ENCODE measurements at places on chromosomes 7 and 10.

DNA sequence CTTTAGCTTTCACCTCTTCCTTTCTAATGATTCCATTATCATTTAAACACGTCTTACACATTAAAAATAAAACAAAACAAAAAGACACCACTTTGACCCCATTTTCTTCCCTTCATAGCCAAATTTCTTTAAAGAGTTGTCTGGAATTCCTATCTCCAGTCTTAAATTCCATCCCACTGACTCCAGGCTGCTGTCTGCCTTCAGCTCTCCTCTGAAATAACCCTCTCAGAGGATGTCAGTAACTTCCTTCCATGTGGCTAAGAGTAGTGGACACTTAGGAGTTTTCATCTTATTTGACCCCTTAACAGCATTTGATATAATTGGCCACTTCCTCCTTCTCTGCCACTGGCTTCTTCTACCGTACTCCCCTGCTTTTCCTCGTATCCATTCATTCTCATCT lies 69.6 kb upstream of the MKX start:
- no peak for DNase-seq

DNA sequence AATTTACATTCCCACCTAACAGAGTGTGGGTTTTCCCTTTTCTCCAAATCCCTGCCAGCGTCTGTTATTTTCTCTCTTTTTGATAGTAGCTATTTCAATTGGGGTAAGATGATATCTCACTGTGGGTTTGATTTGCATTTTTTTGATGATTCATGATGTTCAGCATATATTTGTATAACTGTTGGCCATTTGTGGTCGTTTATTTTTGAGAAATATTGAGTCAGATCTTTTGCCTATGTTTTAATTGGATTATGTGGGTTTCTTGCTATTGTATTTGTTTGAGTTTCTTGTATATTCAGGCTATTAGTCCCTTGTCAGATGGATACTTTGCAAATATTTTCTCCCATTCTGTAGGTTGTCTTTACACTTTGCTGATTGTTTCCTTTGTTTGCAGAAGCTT lies 193.8 kb downstream of the ABCA13 start:
- DNase-seq = no peak

DNA sequence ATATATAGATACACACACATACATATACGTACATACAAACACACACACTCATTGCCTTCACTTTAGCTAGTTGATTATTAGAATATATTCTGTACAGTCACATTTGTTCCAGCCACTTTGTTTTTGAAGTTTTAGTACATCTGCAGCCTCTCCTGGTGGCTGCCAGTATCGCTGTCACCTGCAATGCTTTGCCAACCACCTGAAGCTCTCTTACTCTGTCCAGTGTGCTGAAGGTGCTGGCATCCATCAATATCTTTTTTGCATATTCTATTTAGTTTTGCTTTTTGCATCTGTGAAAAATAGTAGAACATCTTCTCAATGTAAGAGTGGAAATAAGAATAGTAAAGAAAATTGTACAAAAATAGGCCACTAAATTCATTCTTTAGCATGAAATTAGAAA lies 388.6 kb downstream of the EXOC4 start:
- DNase-seq = no peak

DNA sequence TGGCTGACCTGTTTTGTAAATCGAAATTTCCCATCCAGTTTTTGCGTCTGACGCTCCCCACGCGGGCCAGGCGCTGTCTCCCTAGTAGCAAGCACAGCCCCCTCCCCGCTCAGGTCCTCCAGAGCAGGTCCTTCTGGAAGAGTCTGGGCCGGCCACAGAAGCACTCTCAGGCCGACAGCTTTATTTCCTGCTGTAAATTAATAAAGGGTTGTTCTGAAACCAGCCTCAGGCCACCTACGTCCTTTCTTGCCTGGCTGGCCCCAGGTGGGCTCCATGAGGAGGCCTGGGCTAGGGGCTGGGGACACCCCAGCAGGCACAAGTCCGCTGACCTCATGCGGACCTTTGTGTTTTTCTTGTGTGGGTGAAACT lies 35.2 kb downstream of the CAMK2B start:
- no peak for DNase-seq

GRCh38 chr10:68423522-68423921 lies 16.4 kb upstream of the RUFY2 start:
- DNase-seq = no peak

- no peak for DNase-seq
These were observed 10.4 kb upstream of the SMC3 start for GRCh38 chr10:110556969-110557601.

GRCh38 chr10:45453639-45454255 lies 79.7 kb downstream of the ALOX5 start:
- DNase-seq = no peak

GRCh38 chr10:86609920-86610319 lies 44.4 kb upstream of the OPN4 start:
- no peak for DNase-seq

- DNase-seq = no peak
These were observed 31.3 kb downstream of the TMEM270 start for GRCh38 chr7:73892003-73892999.

- DNase-seq = no peak
These were observed 27.8 kb downstream of the SLC26A5 start for GRCh38 chr7:103418241-103418640.

GRCh38 chr7:90560730-90561129 lies 35.4 kb upstream of the CDK14 start:
- no peak for DNase-seq

- no peak for DNase-seq
These were observed 10.3 kb upstream of the PAPOLB start for GRCh38 chr7:4871930-4872675.

GRCh38 chr7:105010504-105011130 lies 3.4 kb upstream of the KMT2E start:
- DNase-seq = no peak

DNA sequence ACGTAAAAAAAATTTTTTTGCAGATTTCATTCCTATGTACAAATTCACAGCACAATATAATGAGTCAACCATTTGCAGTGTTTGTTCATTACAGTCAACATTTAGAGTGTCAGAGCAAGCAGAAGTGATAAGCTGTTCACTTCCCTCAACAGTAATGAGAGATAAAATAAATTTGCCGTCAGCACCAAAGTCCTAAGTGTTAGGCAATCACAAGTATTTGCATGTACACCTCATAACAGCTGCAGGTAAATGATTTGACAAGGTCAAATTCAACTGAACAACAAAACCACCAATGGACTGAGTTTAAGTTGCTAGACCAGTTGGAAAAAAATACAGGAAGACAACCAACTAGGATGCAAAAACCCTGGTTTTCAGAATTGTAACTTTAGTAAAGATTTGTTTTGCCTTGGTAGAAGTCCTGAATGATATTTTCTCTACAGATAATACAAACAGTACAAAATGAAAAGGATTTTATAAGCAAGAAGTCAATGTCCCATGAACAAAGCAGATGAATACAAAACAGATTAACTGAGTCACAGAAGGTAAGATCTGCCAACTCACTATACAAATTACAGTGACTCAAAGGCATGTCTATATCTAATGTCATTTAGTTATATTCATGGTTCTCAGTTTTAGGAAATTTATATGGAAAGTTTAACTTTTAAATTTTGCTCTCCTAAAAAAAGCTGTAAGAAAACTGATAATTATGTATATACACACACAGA lies 10.4 kb downstream of the RAPGEF5 start:
- DNase-seq = no peak

GRCh38 chr7:100159099-100159623 lies 638 bp upstream of the TRAPPC14 start:
- DNase-seq = no peak

GRCh38 chr7:31493714-31494181 lies 20.1 kb upstream of the ITPRID1 start:
- no peak for DNase-seq

GRCh38 chr10:101266381-101267289 lies 37.4 kb upstream of the LBX1 start:
- no peak for DNase-seq

GRCh38 chr10:34730726-34731125 lies 84.4 kb downstream of the PARD3 start:
- DNase-seq = no peak

DNA sequence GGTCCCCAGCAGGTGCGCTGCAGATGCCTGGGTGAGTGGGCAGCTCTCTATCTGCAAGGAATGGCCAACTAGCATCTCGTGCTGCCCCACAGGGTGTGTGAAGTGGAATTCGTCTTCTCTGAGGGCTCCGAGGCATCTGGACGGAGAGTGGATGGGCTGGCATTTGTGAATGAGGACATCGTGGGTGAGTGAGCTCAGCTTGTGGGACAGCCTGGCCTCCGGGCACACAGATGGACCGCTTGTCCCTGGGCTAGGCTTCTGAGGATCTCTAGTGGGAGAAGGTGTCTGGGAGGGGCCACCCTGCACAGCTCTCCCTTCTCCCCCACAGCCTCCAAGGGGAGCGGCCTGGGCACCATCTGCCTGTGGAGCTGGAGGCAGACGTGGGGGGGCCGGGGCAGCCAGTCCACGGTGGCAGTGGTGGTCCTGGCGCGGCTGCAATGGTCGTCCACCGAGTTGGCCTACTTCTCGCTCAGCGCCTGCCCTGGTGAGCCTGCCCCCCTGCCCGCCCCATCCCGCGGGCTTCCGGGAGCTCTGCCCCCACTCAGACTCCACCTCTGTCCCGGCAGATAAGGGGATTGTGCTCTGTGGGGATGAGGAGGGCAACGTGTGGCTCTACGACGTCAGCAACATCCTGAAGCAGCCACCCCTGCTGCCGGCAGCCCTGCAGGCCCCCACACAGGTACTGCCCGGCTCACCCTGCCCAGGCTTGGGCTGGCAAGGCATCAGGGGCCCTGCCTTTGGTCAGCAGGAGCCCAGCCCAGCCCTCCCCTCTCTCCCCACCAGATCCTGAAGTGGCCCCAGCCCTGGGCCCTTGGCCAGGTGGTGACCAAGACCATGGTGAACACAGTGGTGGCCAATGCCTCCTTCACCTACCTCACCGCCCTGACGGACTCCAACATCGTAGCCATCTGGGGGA lies 6.3 kb downstream of the POLR2J start:
- DNase-seq = no peak

DNA sequence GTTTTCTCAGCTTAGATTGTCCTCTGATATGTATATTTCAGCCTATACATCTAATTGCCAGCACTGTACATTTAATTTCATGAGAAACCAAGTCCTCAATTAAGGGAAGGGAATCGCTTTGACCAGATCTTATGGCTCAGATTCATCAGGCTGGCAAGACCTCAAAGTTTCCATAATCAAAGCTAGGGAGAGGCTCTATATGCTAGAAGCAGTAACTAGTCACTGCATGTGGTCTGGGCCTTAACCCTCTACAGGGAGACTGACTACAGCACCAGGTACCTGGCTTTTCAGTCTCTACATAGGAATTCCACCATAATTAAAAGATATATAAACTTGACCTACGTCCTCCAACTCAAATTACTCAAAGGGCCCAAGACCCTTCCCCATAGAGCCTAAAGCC lies 97.4 kb upstream of the JAZF1 start:
- DNase-seq = no peak

- DNase-seq = no peak
These were observed 36.3 kb upstream of the TCF7L2 start for GRCh38 chr10:112913661-112914287.

DNA sequence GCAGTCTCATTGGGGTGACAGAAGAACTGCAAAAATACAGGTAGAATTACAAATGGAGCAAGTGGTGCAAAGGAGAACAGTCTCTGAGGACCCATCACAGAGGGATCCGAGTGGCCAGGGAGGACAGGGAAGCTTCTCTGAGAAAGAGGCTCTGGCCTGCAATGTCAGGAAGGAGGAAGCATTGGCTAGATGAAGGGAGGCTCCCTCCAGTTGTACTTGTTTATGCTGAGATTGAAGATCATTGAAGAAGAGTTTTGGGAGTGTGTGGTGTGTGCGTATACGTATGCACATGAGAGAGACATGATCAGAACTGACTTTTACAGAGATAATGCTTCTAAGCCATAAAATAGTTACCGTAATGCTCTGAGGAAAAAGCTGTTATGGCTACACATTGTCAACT lies 274.7 kb upstream of the FZD8 start:
- no peak for DNase-seq

DNA sequence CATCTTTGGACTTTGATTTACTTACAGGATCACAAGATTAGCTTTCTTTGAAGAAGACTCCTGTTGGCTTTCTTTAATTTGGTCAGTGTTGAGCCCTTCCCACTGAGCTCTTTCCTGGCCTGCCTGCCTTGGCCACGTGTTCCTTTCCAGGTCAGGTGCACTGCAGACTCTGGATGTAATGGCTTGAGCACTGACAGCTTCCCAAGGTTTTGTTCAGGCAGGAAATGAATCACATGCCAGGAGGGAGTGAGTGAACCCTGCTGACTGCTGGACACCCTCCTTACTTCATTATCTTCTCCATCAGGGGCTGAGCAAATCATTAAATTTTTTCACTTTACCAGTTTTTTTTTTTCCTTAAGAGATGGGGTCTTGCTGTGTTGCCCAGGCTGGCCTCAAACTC lies 29.8 kb downstream of the SNX10 start:
- no peak for DNase-seq

GRCh38 chr7:110179037-110179436 lies 911.9 kb upstream of the LRRN3 start:
- DNase-seq = no peak

DNA sequence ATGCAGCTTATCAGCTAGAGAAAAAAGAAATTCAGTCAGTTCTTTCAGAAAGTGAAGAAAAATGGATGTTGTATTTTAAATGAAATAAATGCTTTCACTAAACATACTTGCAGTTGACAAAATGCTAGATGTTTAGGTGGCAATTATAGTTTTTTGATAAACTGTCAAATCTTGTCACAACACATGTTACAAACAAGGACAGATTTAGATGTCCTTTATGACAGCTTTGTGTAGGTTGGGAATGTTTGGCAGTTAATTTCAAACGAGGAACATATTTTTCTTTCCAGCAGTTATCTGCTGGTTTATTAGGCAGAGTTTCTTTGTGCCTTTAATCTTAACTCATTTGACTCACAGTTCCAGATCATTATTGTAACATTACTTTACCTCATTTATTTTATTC lies 3.1 kb upstream of the PRPS1L1 start:
- no peak for DNase-seq

DNA sequence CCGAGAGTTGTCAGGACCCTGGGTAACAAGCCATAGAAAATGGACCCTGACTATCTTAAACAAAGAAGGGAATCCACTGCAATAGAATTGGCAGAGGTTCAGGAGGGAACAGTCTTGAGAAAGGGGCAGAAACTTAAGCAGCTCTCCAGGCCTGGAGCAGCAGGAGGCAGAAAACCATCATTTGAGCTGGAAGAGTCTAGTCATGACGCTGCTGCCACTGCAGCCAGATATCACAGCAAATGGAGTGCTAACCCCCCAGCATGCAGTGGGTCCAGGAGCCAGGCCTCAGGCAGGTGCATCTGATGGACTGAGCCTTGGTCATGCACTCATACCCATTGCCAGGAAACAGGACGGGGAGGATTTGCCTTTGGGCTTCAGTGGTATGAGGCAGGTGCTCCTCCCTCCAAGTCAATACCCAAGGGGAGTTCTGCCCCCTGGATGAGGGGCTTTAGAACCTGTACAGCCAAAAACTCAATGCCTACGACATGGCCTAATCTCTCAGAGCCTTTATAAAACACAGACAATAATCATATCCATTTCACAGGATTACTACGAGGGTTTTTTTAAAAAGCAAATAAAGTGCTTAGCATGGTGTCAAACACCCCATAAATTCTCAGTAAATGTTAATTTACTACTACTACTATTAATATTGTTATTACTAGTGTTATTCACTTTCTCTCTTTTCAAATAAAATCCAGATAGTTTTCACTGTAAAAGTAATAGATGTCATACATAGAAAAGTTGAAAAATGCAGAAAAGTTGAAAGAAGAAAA lies 30.7 kb downstream of the DUSP5 start:
- DNase-seq = no peak
